ENCODE measurements at places on chromosomes 6 and 20. TPM values are rescaled to one million over a fixed set of nuclear protein-coding genes. Genes with fewer than 3 reads are reported as not detected.

NRN1 gene
- polyA plus RNA-seq, result 13.0 TPM

DNA sequence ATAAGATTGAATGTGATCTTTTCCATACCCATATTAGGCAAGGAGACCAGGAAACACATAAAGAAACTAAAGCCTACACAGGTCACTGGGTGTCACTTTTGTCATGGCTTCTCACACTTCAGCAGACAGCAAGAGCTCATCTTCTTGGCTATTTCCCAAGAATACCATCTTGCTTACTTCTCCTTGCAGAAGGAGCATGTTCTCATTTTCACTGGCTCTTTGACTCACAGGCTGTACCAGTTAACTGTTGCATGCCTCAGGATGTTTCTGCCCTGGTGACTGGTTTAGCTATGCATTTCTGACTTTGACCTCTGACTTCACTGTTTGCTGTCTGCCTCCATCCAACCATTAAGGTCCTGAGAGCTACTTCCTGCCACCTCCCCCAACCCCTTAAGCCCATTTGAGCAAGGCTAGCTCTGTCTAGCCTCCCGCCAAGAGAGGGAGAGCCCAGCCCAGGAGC, 40.3 kb upstream of the OGFRL1 start:
- no peak for DNase-seq

DNA sequence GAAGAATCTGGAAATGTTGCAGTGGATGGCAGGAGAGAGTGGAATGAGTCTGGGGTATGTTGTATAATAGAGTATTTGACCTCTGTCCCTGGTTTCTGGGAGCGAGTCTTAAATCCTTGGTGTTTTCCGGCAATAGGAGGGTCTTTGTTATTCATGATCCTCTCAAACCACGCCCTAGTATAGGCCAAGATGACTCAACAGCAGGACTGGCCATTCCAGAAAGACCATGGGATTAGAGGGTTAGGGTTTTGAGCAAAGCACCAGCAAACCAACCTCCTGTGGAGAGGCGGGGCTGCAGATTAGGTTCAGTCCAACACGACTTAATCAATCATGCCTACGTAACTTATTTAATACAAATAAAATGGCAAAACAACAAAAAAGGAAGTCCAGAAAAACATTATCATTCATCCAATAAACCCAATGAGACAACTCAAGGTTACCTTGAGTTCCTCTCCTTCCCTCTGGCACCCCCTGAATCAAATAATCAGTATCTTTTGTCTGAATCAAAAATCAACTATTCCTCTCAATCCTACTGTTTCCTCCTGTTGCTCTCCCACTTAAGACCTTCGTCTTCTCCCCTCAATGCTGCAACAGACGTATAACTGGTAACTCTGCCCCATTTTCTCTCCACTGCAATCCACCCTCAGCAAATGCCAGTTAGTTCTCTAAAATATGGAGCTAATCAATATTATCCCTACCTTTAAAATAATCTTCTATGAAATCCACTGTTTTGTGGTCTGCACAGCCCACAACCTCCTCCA, 15.5 kb downstream of the HUS1B start:
- no peak for DNase-seq

DNA sequence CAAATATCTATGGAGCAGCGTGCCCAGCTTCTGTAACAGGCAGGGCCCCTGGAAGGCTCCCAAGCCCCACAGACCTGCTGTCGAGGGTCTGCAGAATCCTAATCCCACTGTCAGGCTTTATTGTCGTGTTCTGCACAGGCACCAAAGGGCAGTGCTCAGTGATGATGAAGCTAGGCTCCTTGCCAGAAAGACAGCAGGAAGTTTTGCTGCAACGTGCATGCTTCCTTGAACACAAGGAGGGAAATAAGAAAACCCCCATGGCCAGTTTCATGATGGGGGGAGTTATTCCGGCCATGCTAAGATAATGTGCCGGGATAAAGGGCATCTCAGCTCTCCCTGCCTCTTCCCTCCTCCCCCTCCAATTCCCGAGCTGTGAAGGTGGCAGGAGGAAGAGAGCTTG, 109.4 kb upstream of the KCNG1 start:
- no peak for DNase-seq

DNA sequence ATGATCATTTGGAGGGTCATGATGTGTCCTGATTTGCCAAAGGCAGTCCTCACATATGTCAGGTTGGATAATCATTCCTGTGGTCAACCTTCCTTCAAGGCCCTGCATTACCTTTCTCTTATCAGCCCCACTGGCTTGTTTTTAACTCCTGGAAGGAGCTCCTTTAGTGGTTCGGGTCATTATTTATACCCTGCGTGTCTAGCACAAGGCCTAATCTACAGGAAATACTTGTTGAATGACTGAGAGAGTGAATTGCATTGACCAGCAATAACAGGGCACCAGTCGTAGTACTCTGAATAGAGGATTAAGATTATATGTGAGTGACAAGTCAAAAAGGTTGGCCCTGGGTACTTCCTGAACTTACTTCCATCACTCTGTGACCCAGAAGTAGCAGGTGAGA, 4.5 kb downstream of the HIVEP2 start:
- no peak for DNase-seq

DNA sequence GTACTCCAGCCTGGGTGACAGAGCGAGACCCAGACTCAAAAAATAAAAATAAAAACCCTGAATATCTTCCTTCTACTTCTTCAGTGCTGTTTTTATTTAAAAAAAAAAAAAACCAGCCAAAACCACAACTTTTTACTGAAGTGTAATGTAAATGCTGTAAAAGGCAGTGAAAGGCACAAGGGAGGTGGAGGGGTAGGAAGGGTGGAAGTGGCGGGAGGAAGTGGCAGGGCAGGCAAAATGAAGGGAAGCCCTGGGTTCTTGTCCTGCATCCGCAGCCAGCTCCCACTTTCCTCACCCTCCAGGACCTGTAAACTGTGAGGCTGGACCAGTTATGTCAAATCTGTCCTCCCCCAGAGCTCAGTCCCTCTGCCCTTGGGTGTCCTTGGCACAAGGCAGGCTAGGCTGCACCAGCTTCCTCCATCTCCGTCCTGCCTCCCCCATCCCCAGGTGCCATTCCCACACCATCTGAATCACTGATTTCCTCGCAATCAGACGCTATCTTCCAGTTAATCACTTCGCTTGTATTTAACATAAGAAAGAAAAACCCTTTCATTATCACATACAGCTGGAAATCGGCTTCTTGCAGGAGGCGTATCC, 13.7 kb upstream of the PANK2 start:
- no peak for DNase-seq

DNA sequence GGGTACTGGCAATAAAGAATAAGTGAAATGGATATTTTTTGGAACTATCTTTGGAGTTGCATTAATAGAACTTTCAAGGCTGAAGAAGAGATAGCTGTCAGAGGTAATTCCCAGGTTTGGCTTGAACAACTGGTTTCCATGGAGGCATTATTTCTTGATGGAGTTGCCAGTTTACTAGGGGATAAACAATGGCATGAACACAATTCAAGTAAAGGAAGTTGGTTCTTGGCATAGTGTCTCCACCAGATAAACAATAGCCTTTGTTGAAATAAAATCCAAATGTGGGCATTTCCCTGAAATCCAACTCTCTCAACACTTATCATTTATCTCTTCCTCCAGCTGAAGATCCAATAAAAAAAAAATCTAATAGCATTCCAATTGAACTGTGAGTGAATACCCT, 454.9 kb downstream of the C6orf118 start:
- DNase-seq, result no peak

- no peak for DNase-seq
Measured at GRCh38 chr20:11234181-11234580, 560.4 kb upstream of the JAG1 start.

GRCh38 chr6:129055796-129056195, 172.9 kb downstream of the LAMA2 start:
- DNase-seq, result no peak

Data from right lung (tissue), 10 donors.